ENCODE measurements at places on chromosomes 6 and 20. TPM values are rescaled to one million over a fixed set of nuclear protein-coding genes. Genes with fewer than 3 reads are reported as not detected.

Gene ATP6V1G2
- total RNA-seq: 3.8 TPM

DNA sequence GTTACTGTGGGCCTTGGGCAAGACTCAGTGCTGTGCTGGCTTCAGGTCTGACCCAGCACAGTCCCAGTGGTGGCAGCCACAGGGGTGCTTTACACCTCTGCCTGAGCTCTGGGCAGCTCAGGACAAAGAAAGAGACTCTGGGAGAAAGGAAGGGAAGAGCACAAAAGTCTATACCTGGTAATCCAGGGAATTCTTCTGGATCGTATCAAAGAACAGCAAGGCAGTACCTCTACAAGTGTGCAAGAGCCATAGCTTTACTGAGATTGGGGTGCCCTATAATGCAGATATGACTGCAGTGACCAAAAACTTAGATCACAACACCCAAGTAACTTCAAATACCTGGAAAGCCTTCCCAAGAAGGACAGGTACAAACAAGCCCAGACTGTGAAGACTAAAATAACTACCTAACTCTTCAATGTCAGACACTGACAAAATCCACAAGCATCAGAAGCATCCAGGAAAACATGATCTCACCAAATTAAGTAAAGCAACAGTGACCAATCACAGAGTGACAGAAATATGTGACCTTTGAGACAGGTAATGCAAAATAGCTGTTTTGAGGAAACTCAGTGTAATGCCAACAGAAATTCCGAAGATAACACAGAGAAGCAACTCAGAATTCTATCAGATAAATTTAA lies 47.9 kb upstream of the LIN28B start:
- no peak for DNase-seq

Gene C20orf204
- total RNA-seq: 6.9 TPM

DNA sequence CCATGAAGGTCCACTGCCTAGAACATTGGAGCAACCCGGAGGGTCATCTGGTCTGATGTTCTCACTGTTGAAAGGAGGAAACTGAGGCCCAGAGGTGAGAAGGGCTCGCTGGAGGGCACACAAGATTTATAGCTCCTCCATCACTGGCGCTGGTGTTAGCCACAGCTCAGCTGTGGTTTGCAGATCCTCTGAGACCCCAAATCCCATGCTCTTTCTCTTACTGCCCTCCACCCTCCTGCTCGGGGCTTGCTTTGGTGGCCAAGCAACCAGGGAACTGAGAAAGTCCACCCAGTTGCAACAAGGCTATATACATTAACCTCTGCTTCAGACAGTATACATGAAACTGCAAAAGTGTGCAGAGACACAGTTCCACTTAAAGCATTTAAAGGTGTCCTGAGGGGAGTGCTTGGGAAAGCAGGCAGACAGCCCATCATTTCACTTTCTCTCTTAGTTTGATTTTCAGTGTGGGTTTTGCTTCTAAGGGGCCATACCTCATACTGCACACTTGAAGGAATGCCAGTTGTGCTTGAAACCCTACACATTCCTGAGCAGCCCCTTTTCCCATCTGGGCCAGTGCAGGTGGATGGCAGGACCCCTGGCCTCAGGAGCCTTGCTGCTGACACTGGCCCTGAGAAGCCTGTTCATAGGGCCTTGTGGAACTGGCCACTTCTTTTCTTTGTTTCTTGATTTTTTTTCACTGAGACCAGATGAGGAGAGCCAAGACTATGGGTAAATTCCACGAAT lies 347.6 kb downstream of the CDC5L start:
- DNase-seq: no peak

- DNase-seq: no peak
These were observed 383.8 kb upstream of the CITED2 start for GRCh38 chr6:139758209-139758611.

GRCh38 chr20:41818991-41819390 lies 200.8 kb upstream of the CHD6 start:
- DNase-seq: no peak

- no peak for DNase-seq
These were observed 53.5 kb upstream of the SLC22A16 start for GRCh38 chr6:110529907-110530306.

Gene SRXN1
- 17.1 TPM for total RNA-seq

GRCh38 chr20:14493408-14493807 lies 156.0 kb upstream of the FLRT3 start:
- no peak for DNase-seq

Gene PPP1R16B
- 119 TPM for total RNA-seq

- DNase-seq: peak; percentile 61
These were observed 17.7 kb upstream of the MYB start for GRCh38 chr6:135163440-135163738.

Gene MOCS3
- total RNA-seq: 4.1 TPM

- no peak for DNase-seq
These were observed 45.5 kb downstream of the MRPL14 start for GRCh38 chr6:44081753-44082152.

Gene FBXO30
- 5.0 TPM for total RNA-seq

Gene SIRPB1
- 7.1 TPM for total RNA-seq

Gene CBFA2T2
- total RNA-seq: 19.2 TPM

- no peak for DNase-seq
These were observed 89.0 kb downstream of the TCP11 start for GRCh38 chr6:35051997-35052583.

Gene NRSN1
- total RNA-seq: not detected

- DNase-seq: no peak
These were observed 57.8 kb upstream of the MRPS10 start for GRCh38 chr6:42275376-42276033.

Gene MROH8
- 1.7 TPM for total RNA-seq

Gene UST
- 0.80 TPM for total RNA-seq

- DNase-seq: no peak
These were observed 28.5 kb downstream of the THBS2 start for GRCh38 chr6:169225131-169225576.

GRCh38 chr6:40852779-40853373 lies 186.1 kb downstream of the UNC5CL start:
- DNase-seq: no peak

GRCh38 chr6:6659600-6660327 lies 71.2 kb downstream of the LY86 start:
- no peak for DNase-seq

GRCh38 chr6:88454658-88455057 lies 288.5 kb upstream of the CNR1 start:
- no peak for DNase-seq
